Activated CD4-positive, alpha-beta T cell treated with anti-CD3 and anti-CD28 coated beads, Interleukin-2, amount 50 U/mL, for 24 hours (primary cell): ENCODE measurements at places on chromosomes 1 and 21.

DNA sequence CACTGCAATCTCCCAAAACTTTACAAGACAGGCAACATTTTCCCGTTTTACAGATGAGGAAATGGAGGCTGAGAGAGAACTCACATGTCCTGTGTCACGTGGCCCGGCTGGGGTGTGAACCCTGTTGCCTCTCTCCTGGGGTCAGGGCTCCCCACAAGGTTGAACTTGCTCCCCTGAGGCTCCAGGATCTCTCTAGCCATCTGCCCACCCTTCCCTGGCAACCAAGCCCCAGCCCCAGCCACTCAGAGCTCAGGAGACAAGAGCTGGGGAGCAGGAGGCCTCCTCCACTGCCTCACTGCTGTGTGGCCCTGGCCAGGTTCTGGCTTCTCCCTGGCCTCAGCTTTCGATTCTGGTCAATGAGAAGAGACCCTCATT lies 11.8 kb downstream of the LAPTM5 start:
- DNase-seq: no peak

DNA sequence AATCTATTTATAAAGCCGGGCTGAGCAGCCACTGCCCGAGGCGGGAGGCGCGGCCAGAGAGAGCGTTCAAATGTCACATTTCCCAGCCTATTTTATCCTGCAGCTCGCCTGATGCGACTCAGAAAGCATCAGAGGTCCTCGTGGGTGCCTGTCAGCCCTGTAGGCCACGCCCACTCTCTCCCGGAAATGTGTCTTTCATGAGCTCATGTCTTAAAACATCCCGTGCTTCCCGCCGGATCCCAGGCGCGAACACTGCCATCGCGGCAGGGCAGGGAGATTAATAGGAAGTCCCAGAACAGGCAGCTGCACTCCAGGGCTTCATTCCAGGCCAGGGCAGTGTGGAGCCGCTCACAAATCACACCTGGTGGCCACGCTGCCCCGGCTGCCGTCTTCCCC lies 117.5 kb downstream of the PRDM16 start:
- DNase-seq: no peak

- DNase-seq: peak; percentile 62
These were observed 48.0 kb downstream of the SMYD2 start for GRCh38 chr1:214328770-214329469.

- DNase-seq: no peak
These were observed 54.2 kb downstream of the PBX1 start for GRCh38 chr1:164613176-164613575.

DNA sequence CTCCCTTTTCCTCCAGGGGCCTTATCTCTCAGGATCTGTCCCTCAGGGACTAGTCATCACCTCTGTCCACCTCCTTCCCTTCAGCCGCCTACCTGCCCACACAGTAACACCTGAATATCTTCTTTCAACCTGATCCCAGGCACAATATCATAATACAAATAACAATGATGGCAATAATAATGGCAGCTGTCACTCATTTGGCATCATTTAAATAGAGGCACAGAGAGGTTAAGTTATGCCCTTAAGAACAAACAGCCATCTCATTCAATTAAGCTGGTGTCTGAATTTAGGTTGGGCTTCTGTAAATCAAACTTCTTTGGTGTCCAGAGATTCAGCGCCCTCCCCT lies 47.5 kb downstream of the AHDC1 start:
- no peak for DNase-seq

- no peak for DNase-seq
These were observed 1.3 kb downstream of the NTNG1 start for GRCh38 chr1:107142140-107142542.

- no peak for DNase-seq
These were observed 108.6 kb downstream of the SIK1 start for GRCh38 chr21:43318368-43318767.

DNA sequence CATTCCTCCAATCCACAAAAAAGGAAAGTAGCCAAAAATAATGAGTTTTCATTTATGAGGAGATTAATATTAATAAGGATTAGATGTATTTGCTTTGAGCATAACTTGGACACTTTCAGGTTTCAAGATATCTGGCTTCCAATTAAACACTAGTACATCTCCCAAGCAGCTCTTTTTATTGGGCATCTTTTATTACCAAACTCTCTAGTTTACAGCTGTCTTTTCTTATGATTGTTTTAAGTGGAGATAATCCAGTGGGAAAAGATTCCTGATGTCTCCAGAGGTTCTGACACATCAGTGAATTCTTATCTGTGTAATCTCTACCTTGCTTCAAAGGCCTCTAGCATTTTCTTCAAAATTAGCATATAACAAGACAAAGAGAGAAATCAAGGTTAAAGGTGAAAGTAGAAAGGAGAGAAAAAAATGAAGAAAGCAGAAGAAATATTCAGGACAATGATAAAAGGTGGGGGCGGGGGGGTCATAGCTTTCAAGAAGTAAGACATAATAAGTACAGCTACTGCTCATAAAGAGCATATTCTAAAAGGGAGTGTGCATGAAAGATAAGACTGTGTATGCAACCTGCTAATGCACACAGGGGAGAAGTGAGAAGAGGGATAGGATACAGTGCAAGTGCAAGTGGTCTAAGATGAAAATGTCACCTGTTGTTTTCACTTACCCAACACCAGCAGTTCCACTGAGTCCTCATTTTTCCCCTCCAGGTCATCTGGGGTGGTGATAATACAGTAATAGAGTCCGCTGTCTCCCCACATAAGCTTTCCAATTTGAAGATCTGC lies 19.1 kb downstream of the ILDR2 start:
- DNase-seq: no peak

- DNase-seq: no peak
These were observed 46.5 kb downstream of the PSMG1 start for GRCh38 chr21:39136711-39137110.

GRCh38 chr1:28163496-28164161 lies 12.9 kb downstream of the PTAFR start:
- no peak for DNase-seq

GRCh38 chr1:75908717-75909152 lies 23.5 kb downstream of the ASB17 start:
- DNase-seq: no peak

DNA sequence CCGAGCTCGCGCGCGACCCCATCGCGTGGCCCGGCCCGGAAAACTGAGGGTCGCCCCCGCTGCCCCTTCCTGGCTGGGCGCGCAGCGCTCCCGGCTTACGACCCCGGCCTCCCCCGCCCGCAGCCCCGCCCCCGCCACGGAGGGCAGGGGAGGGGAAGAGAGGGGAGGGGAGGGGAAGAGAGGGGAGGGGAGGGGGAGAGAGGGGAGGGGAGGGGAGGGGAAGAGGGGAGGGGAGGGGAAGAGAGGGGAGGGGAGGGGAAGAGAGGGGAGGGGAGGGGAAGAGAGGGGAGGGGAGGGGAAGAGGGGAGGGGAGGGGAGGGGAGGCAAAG lies 6.7 kb upstream of the ANKRD65 start:
- DNase-seq: no peak

GRCh38 chr21:42722808-42723473 lies 69.5 kb downstream of the PDE9A start:
- DNase-seq: no peak

DNA sequence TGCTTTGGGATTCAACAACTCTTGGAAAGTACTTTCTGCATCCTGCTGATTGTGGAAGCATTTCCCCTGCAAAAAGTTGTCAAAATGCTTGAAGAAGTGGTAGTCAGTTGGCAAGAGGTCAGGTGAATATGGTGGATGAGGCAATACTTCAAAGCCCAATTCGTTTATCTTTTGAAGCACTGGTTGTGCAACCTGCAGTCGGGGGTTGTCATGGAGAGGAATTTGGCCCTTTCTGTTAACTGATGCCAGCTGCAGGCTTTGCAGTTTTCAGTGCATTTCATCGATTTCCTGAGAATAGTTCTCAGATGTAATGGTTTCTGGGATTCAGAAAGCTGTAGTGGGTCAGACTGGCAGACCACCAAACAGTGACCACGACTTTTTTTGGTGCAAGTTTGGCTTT lies 47.6 kb upstream of the GJA5 start:
- DNase-seq: no peak

GRCh38 chr1:159829822-159830465 lies 3.3 kb downstream of the SLAMF8 start:
- no peak for DNase-seq

DNA sequence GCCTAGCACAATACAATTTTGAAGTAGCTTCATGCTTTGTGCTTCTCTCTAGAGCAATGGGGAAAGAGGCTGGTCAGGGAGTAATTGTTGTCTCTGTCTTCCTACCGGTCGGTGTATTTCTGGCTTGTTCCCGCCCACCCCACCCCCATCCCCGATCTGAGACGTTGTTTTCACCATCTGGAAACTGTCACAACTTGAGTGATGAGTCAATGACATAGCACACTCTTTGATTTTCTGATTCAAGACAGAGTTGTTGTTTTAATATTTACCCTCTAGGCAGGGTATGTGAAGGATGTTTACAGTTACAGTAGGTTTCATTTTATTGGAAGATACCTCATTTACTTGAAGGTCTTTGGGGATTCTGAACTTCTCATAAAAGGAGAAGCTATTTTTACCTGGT lies 7.0 kb downstream of the IL12RB2 start:
- no peak for DNase-seq

DNA sequence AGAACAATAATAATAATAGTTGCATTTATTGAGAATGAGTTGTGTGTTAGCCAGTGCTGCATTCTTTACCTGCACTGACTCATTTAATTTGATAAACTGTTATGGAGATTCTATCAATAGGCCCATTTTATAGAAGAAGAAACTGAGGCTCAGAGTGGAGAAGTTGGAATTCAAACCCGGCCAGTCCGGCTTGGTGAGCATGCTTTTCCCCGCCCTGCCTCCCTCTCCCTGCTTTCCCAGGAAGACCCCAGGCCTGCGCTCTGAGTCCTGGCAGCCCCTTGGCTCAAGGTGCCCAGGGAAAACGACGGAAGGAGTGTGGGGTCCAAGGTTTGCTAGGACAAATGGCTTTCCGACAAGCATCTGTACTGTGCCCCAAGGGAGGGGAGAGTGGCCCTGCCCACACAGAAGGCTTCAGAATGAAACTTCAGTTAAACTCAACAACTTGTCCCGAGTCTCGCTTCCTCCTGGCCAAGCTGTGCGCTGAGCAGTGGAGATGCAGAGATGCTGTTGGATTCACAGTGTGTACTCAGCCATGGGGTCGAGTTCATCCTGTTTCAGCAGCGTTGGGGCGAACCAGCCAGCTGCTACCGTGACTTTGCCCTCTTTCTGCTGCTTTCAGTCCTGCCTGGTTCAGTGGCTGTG lies 23.3 kb upstream of the PADI6 start:
- DNase-seq: no peak

DNA sequence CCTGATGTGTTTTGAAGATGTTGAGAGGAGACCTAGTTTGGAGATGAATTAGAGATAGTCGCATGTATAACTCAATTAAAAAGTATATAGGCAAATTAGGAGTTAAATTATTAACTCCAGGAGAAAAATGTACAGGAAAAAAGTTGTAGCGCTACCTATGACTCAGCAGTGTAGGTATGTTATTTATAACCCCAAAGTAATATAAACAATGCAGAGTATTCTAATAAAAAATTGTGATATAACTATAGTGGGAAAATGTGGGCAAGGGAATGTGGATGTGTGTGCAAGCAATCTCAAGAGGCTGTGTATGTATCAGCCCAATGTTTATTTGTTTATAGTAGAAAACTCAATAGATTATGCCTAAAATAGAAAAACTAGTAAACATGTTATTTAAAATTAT lies 144.5 kb downstream of the BRINP2 start:
- DNase-seq: no peak

- DNase-seq: no peak
These were observed 163.0 kb downstream of the KAZN start for GRCh38 chr1:14761291-14762153.
